ENCODE measurements at places on chromosomes 5 and 9.
A peak's percentile ranks its signal among the peaks of the same experiment; 100 is the strongest.

- DNase-seq = no peak
These were observed 6.1 kb upstream of the TNIP1 start for GRCh38 chr5:151086905-151087360.

GRCh38 chr5:163089926-163090325, 347.5 kb upstream of the CCNG1 start:
- DNase-seq = no peak

GRCh38 chr5:174735498-174736330, 11.3 kb downstream of the MSX2 start:
- no peak for DNase-seq

DNA sequence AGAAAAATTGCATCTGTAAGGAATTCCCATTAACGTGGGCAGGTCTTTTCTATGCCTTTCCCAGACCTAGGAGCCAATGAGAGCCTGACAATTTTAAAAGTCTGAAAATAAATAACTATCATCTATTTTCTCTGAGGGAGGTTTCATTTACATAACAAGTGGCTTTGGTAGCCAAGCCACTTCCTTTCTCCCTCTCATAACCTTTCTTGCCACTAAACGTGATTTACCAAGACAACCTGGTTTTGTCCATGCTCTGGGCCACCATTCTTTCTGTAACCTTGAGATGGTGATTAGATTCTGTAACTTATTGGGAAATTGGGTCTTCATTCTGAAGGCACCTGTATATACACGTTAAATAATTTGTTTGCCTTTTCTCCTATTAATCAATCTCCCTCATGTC, 1046.9 kb downstream of the CDH12 start:
- no peak for DNase-seq

DNA sequence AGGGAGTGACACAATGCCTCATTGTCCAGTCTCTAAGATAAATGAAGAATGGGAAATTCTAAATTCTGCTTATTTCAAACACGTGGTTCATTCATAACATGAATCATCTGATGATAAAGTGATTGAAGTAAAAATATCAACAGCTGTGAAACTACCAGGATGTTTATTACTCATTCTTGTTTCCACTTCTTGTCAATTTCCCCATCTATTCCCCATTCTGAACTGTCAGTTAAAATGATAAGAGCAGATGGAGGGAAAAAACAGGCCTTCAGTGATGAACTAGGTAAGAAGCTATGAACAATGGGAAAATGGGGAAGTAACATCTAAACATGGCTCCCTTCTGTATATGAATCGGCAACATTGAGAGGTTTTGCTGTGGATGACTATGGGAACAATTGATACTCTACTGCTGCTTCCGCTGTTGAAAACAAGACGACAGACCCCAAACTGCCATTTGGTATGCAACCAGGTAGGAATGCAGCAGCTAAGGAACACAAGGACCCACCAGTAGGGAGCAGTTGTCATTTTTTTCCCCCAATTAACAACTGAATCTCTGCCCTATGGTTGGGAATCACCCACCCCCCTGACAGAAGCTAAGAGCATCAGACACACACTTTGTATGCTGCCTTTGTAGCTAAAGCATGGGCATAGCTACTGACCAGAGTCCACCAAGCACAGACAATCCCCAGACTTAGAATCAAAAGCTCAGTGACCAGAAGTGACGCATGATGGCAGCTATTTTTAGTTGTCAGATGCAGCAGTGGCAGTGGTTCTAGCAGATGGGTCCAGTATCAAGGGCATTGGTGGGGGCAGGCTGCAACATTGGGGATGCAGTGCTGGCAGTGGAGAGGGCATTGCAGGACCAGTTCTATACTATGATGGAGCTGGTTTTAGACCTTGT, 52.9 kb upstream of the ZNF366 start:
- no peak for DNase-seq

DNA sequence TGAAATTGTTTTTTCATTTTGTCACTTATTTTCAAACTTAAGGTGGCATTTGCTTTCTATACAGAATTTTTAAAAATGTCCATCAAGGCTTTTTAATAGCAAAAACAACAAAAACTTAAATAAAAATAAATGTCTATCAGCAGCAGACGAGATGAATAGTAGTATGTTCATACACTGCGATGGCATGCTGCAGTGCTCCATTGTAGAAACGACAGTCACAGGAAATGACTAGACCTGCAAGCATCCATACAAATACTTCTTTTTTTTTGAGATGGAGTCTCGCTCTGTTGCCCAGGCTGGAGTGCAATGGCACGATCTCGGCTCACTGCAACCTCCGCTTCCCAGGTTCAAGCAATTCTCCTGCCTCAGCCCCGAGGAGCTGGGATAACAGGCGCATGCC, 41.4 kb downstream of the COL23A1 start:
- no peak for DNase-seq

DNA sequence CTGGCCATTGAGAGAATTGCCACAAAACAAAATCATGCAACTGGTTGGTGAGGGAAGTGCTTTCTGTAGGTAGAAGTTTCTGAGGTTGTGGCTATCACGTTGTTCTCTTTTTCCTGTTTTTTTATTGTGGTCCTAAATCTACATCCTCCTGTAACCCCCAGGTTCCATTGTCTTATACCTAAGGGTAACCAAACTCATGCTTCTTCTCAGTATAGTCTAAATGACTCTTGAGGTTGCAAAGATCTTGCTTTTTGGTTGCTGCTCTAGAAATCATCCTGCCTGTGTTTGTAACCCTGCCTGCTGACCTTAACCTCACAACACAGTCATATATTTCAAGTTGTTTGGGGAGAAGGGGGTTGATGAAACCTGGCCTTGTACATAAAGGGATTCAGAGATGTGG, 273.1 kb downstream of the CD180 start:
- no peak for DNase-seq

DNA sequence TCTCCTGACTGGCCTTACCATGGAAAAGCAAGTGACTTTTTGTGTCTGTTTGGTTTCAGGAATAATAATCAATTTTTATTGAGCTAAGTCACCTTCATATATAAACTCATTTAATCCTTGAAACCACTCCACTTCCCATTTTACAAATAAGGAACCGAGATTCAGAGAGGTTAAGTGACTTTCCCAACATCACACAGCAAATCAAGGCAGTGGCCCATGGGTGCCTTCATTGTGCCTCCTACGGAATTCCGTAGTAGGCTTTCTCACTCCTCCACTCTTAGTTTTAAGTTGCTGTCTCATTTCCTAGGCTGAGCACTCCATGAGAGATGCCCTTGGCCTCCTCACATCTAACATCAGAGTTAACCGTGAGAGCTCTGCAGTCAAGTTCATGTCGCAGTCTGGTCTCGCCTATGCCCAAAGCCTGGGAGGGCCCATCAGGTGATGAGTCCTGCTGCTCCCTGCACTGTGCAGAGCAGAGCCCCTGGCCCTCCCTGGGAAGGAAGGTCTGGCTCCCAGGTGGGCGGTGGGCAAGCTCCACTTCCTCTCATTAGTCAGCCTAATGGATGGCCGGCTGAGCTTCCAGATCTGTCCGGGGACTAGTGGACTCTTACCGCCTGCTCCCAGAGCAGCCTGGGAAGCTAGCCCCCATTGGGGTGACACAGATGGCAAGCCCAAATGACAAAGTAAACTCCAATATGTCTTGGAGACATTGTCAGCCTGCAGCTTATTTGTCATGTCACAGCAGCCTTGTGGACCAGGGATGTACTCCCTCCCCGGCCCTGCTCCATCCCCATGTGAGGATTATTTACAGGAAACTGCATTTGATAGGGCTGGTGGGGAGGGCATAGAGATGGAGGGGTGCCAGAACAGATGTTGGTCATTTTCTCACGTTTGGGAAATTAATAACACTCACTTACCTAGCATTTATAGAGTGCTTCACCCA, 123.4 kb downstream of the MVB12B start:
- no peak for DNase-seq

DNA sequence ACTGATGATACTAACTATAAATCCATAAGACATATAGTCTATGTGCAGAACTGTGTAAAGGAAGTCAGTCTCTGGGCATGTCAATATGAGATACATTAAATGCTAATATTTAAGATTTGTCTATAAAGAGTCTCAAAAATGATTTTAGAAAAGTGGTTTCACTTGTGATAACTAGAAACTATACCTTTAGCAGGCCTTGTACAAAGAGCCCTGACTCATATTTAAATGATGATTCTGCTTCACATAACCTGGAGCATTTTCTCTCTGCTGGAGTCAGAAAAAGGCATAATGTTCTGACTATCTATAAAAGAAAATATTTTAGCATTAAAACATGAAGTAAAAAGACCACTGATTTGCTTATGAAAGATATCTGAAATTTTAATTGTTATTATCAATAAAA, 15.0 kb downstream of the C9orf72 start:
- no peak for DNase-seq

DNA sequence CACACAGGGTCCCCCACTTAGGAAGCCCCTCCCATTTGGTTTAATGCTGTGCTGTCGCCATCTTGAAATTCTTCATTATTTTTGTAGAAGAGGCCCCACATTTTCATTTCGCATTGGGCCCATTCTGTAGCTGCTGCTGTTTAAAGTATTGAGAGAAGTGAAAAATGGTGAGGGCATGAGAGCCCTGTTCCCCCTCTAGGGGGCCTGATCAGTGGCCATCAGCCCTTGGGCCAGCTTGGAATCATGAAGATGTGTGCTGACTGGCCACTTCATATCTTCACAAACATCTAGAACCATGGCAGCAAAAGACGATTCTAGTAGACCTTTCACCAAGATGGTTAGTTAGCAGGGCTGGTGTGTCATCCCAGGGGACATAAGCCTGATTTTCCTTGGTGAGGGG, 3.3 kb downstream of the TMEM268 start:
- no peak for DNase-seq

GRCh38 chr5:34496260-34496691, 159.9 kb upstream of the RAI14 start:
- peak; percentile 45 for DNase-seq

Measured in right hindlimb (tissue), 1 donor.